ENCODE measurements at places on chromosomes 5 and 9. TPM values are rescaled to one million over a fixed set of nuclear protein-coding genes. Genes with fewer than 3 reads are reported as not detected.

The SLC6A18 gene
- total RNA-seq = not detected

The THBS4 gene
- total RNA-seq = 2.9 TPM

The SPAAR gene
- 11.9 TPM for total RNA-seq

The PCDHAC1 gene
- 3.1 TPM for total RNA-seq

The CORO2A gene
- 26.1 TPM for total RNA-seq

The FBP1 gene
- total RNA-seq = 527 TPM

The OLFML2A gene
- 22.3 TPM for total RNA-seq

The PCDHGB2 gene
- total RNA-seq = 3.7 TPM

The EDIL3 gene
- 17.0 TPM for total RNA-seq

The KLHL3 gene
- 6.7 TPM for total RNA-seq

The SV2C gene
- total RNA-seq = 0.32 TPM

- no peak overlapping the region for H3K27ac ChIP-seq
- H3K4me3 ChIP-seq = peak overlapping the region; percentile 46
- DNase-seq = peak; percentile 50
These were observed 139.2 kb upstream of the PALM2AKAP2 start for GRCh38 chr9:109640580-109641371.

DNA sequence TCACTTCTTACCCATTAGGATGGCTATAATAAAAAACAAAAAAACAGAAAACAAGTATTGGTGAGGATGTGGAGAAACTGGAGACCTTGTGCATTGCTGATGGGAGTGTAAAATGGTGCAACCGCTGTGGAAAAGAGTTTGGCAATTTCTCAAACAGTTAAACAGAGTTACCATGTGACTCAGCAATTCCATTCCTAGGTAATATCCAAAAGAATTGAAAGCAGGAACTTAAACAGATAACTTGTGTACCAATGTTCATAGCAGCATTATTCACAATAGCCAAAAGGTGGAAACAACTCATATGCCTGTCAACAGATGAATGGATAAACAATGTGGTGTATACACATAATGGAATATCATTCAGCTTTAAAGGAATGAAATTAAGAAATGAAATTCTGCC, 28.9 kb downstream of the DCP2 start:
- H3K4me1 ChIP-seq = no peaks in the 10 kb centered on the region
- H3K27ac ChIP-seq = no peak overlapping the region
- H3K27me3 ChIP-seq = no peaks in the 10 kb centered on the region
- no peak overlapping the region for H3K4me3 ChIP-seq
- peaks cover 86% of the 10 kb centered on the region for H3K36me3 ChIP-seq

- no peaks in the 10 kb centered on the region for H3K36me3 ChIP-seq
- H3K4me1 ChIP-seq = peaks cover 31% of the 10 kb centered on the region
- H3K27ac ChIP-seq = no peak overlapping the region
- no peak for DNase-seq
- H3K4me3 ChIP-seq = no peak overlapping the region
- H3K27me3 ChIP-seq = no peaks in the 10 kb centered on the region
These were observed 294.2 kb upstream of the PTGER4 start for GRCh38 chr5:40385544-40385943.

DNA sequence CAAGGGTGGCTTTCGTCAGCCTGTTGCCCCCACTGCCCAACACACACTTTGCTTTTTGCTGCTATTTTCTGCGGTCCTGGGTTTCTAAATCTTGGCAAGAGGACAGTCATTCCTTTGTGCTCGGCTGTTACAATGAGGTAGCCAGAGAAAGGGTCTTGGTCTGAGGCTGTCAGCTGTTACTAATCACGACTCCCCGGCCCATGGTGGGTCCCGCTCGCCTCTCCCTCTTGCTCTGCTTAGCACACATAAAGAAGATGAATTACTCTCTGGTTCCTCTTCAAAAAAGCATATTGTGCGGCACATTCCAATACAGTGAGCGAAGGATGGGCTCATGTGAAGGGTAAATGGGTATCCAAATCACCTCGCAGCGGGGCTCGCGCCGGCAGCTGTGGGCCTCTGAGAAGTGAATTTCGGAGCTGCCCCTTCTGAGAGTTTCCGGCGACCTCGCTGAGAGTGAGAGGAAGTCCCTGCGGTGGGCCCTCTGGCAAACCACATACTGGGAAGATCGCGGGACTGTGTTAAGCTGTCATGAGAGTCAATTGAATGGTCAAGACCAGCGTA, 56.0 kb downstream of the SLC1A3 start:
- no peak for DNase-seq
- no peaks in the 10 kb centered on the region for H3K27me3 ChIP-seq
- no peak overlapping the region for H3K4me3 ChIP-seq
- H3K36me3 ChIP-seq = no peaks in the 10 kb centered on the region
- peaks cover 17% of the 10 kb centered on the region for H3K4me1 ChIP-seq
- H3K27ac ChIP-seq = no peak overlapping the region

- no peak overlapping the region for H3K4me3 ChIP-seq
- H3K36me3 ChIP-seq = no peaks in the 10 kb centered on the region
- H3K27me3 ChIP-seq = no peaks in the 10 kb centered on the region
- DNase-seq = no peak
These were observed 45.2 kb downstream of the YIPF5 start for GRCh38 chr5:144125163-144125726.

DNA sequence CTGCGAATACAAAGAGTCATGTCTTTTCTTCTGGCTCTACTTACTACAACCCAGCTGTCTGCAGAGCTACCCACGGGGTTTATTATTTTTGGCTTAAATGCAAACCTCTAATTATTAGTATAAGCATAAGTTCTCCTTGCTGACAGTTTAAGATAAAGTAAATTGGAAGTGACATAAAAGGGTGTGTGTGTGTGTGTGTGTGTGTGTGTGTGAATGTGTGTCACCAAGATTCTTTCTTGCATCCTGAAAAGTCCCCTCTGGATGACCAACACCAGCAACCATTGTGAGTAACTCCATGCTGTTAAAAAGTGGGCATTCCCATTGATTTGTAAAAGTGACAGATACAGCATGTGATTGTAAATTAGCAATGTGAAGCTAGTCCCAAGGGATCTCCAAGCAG, 803.8 kb upstream of the ZNF608 start:
- no peaks in the 10 kb centered on the region for H3K27me3 ChIP-seq
- no peak overlapping the region for H3K27ac ChIP-seq
- no peak for DNase-seq
- no peak overlapping the region for H3K4me3 ChIP-seq
- no peaks in the 10 kb centered on the region for H3K36me3 ChIP-seq

DNA sequence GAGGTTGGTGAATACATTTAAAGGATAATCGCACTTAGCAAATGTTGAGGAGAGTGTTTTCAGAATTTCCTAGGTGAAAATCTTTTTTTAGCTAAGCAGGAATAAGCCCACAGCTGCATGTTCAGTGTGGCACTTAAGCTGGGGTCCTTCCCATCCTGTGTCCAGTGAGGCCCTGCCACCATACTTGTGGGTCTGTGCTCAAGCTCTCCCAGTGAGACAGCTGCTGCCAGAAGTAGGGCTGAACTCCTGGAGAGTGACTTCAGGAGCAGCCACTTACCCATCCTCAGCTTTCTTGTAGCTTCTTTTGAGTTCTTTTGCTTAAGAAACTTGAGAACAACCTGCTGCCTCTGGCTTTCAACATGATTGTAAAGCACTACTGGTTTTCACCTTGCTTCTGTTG, 110.0 kb upstream of the DHFR start:
- H3K36me3 ChIP-seq = peaks cover 16% of the 10 kb centered on the region
- DNase-seq = no peak
- H3K4me3 ChIP-seq = no peak overlapping the region
- no peaks in the 10 kb centered on the region for H3K27me3 ChIP-seq
- H3K4me1 ChIP-seq = no peaks in the 10 kb centered on the region

DNA sequence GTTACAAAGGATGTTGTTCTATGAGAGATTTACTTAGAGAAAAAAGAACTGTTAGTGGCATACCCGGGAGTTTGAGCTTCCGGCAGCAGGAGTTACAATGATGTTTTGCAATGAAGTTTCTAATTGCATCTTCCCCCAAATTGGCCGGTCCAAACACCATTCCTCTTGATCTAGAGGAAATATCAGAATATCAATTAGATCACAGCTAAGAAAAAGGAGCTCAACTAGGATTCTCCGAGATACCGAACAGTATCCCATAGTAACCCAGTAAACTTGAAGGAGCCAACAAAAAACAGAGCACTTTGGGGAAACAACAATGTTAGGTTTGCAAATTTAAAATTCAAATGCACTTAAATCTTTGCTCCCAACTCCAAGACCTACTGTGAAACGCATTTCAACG, 159.5 kb downstream of the TRPM6 start:
- no peaks in the 10 kb centered on the region for H3K27me3 ChIP-seq
- DNase-seq = no peak
- no peaks in the 10 kb centered on the region for H3K36me3 ChIP-seq
- H3K4me1 ChIP-seq = no peaks in the 10 kb centered on the region
- no peak overlapping the region for H3K4me3 ChIP-seq

DNA sequence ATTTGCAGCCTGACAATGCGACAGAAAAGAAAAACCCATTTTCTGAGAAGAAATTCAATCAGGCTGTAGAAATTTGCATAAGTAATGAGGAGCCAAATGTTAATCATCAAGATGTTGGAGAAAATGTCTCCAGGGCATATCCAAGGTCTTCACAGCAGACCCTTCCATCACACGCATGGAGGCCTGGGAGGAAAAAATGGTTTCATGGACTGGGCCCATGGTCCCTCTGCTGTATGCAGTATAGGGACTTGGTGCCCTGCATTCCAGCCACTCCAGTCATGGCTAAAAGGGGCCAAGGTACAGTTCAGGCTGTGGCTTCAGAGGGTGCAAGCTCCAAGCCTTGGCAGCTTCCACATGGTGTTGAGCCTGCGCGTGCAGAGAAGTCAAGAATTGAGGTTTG, 73.3 kb downstream of the CCDC192 start:
- no peak overlapping the region for H3K27ac ChIP-seq
- no peak overlapping the region for H3K4me3 ChIP-seq
- H3K4me1 ChIP-seq = no peaks in the 10 kb centered on the region
- no peak for DNase-seq

DNA sequence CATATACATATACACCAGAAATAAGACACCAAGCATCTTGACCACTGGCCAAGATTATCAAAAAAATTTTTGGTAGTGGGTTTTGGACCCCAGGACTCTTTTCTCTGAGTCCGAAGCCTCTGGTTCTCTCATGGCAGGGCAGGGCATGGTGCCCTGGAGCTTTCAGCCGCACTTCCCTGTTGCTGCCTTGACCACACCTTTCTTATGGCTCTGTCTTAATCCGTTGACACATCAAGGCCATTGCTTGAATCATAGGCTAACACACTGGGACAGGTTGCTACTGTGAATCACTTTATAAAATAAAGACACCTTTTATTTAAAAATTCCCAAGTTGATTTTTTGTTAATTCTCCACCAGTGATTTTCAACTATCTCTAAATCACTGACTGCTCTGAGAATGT, 45.4 kb upstream of the CAST start:
- H3K36me3 ChIP-seq = no peaks in the 10 kb centered on the region
- H3K27ac ChIP-seq = no peak overlapping the region
- H3K27me3 ChIP-seq = no peaks in the 10 kb centered on the region
- peaks cover 16% of the 10 kb centered on the region for H3K4me1 ChIP-seq

GRCh38 chr5:149365418-149365817, 7.6 kb downstream of the PCYOX1L start:
- H3K36me3 ChIP-seq = no peaks in the 10 kb centered on the region
- H3K27me3 ChIP-seq = no peaks in the 10 kb centered on the region
- H3K4me3 ChIP-seq = no peak overlapping the region
- no peak for DNase-seq
- peaks cover 4% of the 10 kb centered on the region for H3K4me1 ChIP-seq

- no peaks in the 10 kb centered on the region for H3K36me3 ChIP-seq
- DNase-seq = no peak
- H3K4me3 ChIP-seq = no peak overlapping the region
- no peaks in the 10 kb centered on the region for H3K27me3 ChIP-seq
- peaks cover 31% of the 10 kb centered on the region for H3K4me1 ChIP-seq
These were observed 148.4 kb downstream of the C5orf15 start for GRCh38 chr5:133819977-133820471.

DNA sequence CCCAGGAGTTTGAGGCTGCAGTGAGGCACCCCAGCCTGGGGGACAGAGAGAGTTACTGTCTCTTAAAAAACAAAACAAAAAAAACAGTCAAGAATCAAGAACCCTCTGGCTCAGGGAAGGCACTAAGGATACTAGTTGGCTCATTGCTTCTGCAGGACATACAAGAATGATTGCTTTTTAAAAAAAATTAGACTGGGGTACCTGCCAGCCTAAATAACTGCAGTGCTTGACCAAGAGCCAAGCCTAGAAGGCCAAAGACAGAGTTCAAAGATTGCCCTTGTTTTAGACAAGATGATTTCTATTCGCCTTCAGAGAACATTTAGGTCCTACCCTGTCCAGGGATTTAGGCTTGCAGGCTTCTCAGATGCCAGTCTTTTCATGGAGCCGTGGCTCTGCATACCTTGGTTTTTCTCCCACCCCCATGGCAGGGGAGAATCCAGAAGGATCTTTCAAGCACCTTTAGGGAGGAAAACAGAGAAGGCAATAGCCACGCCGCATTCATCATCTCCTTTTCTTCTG, 93.7 kb upstream of the IL6ST start:
- H3K27me3 ChIP-seq = no peaks in the 10 kb centered on the region
- no peaks in the 10 kb centered on the region for H3K36me3 ChIP-seq
- no peak overlapping the region for H3K4me3 ChIP-seq
- DNase-seq = no peak
- H3K4me1 ChIP-seq = peaks cover 17% of the 10 kb centered on the region

GRCh38 chr5:158172005-158172404, 313.1 kb upstream of the CLINT1 start:
- no peak for DNase-seq
- H3K36me3 ChIP-seq = no peaks in the 10 kb centered on the region
- H3K27ac ChIP-seq = no peak overlapping the region

DNA sequence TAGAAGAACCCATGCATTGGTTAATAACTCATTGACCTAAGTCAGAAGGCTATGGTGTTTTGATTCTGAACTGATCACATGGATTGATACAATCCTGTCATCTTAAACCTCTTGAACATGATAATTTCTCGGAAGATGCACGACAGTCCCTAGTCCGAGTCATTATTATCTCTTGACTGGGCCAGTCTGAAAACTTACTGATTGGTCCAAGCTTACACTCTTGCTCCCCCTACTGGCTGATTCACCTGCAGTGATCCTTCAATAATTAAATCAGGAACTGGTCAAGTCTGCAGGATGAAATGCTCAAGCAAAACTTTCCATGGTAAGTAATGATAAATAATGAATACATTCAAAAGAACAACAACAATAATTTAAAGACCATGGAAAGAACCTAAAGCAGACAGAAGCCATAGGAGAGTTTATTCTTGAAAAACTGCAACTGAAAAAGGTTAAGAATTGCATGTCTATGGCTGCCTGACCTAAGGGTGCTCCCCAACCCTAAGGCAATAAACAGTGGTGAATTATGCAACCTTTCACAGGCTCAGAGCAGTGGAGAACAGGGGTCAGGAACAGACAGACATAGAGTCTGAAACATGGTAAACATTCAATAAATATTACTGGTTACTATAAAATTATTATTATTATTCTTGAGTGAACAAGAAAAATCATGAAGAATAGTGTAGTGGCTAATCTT, 79.3 kb downstream of the BRINP1 start:
- DNase-seq = no peak
- H3K36me3 ChIP-seq = no peaks in the 10 kb centered on the region
- H3K27me3 ChIP-seq = no peaks in the 10 kb centered on the region
- no peaks in the 10 kb centered on the region for H3K4me1 ChIP-seq
- H3K4me3 ChIP-seq = no peak overlapping the region
- H3K27ac ChIP-seq = no peak overlapping the region

- H3K27ac ChIP-seq = no peak overlapping the region
- no peaks in the 10 kb centered on the region for H3K4me1 ChIP-seq
- DNase-seq = no peak
- H3K27me3 ChIP-seq = no peaks in the 10 kb centered on the region
- H3K4me3 ChIP-seq = no peak overlapping the region
These were observed 353.9 kb downstream of the ASTN2 start for GRCh38 chr9:117060963-117061362.
